ENCODE measurements at places on chromosomes 3 and 15.

- DNase-seq: no peak
Observed at GRCh38 chr3:164812042-164812441, 266.3 kb downstream of the SI start.

- DNase-seq: no peak
Observed at GRCh38 chr3:185630182-185630622, 44.1 kb downstream of the SENP2 start.

- DNase-seq: no peak
Observed at GRCh38 chr15:62430056-62430455, 265.0 kb upstream of the C2CD4B start.

DNA sequence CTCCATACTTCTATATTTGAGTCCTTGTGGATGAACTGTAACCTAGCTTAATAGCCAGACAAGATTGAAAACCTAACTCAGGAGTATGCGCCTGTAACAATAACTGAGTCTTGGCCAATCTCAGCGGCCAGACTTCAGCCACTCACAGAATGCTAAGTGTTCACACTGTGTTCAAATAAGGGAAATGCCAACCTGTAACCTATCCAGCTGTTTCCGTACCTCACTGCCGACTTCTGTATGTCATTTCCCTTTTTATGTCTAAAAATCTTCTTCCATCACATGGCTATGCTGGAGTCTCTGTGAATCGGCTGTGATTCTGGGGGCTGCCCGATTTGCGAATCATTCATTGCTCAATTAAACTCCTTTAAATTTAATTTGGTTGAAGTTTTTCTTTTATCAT, 169.2 kb downstream of the NFKBIZ start:
- no peak for DNase-seq

DNA sequence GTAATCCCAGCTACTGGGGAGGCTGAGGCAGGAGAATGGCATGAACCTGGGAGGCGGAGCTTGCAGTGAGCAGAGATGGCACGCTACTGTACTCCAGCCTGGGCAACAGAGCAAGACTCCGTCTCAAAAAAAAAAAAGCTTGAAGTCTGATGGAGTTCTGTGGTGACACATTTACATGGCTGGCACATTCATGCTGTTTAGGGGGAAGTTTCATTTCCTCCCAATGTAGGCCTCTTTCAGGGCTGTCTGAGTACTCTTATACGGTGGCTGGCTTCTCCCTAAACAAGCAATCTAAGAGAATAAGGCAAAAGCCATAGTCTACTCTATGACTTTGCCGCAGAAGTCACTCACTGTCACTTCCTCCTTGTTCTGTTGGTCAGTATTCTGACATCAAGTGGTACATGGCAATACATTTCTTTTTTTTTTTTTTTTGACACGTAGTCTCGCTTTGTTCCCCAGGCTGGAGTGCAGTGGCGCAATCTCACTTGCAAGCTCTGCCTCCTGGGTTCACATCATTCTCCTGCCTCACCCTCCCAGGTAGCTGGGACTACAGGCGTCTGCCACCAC, 41.2 kb downstream of the OIP5 start:
- no peak for DNase-seq

DNA sequence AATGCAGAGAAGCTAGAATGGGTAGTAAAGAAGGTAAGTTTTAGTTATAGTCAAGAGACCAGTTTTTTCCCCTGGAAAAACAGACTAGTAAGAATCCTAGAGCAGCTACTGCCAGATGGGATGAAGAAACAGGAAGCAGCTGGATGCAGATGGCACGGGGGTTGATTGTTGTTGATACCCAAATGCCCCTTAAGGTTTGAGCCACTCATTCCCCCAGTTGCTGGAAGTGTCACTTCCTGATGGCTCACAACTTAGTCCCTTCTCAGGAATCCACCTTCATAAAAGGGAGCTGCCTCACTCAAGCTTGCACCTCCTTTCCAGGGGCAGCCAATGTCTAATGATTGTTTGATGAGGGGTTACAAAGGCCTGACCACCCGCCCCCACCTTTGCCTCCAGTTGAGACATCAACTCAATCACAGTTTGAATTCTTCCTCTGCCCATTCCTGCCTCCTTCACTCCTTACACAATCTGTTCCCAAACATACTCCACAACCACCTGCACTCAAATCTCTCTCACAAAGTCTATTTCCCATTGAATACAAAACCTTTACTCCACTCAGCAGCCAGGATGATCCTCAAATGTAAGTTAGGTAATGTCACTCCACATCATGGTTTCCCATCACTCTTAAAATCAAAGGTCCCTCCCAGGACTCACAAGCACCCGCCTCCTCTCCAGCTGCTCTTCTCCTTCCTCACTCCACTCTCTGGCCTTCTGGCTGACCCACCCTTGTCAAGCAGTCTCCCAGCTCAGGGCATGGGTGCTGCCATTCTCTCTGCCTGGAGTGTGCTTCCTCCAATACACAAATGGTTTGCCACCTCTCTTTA, 450.1 kb upstream of the THBS1 start:
- DNase-seq: no peak

All from activated CD4-positive, alpha-beta T cell treated with anti-CD3 and anti-CD28 coated beads, Interleukin-2, amount 50 U/mL, for 48 hours (primary cell).